ENCODE measurements at places on chromosomes 7 and 10.
A peak's percentile ranks its signal among the peaks of the same experiment; 100 is the strongest.

DNA sequence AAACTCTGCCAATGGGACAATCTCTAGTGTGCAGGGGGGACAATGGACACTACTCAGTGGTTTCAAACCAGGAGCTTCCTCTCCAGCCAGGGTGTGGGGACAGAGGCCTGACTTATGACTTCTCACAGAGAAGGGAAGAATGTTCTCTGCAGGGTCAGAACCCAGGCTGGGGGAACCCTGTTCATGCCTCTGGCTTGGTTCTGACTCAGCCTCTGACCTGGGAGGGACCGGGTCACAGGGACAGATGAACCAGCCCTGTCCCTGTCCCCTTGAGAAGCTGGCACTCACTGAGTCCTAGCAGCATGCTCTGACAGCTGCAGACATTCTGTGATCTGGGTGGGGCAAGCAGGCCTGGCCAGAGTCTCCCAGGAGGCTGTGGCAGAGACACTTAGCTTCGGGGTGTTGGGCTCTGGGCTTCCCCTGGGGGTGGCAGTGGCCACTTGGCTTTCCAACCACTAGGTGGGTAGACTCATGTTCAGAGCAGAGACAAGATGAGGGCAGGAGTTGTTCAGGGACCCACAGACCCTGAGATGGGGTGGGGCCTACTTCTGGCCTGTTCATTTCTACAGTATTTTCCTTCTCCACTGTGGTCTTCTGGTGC lies 13.6 kb downstream of the TSPAN15 start:
- no peak for ATAC-seq

DNA sequence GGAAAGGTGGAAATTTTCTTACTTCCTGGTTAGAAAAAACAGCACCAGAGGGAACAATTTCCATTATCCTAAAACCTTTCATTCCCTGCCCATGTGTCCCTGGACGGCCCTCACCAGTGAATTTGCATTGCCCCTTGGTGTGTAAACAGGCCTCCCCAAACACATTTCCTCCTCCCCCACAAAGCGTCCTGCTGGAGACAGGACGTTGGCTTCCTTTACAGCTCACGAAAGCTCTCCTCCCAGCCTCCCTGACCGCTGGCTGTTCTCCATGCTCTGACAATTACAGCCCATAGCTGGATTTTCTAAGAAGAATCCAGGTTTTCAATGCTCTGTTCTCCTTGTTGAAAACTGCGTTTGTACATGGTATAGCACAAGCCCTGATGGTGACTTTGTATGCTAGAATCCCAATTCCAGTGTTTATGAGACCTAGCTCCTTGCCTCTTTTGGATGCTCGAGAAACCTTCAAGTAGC lies 724.2 kb upstream of the CELF2 start:
- no peak for ATAC-seq

DNA sequence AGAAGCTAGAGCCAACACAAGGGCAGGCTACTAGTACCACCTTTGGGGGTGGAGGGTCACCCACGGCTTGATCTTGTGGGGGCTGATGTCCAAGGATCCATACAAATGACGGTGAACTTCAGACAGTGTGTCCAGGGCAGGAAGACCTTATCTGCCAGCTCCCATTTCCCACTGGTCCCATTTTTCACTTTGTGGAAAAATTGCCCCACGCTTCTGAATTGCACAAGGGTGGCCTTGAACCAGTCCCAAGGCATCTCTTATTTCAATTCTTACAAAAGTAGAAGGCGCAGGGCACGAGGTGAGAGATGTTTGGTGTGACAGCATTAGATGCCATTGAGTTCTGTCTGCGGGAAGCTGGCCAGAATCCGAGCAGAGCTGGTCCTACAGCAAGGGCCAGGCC lies 252.7 kb upstream of the CELF2 start:
- no peak for ATAC-seq

DNA sequence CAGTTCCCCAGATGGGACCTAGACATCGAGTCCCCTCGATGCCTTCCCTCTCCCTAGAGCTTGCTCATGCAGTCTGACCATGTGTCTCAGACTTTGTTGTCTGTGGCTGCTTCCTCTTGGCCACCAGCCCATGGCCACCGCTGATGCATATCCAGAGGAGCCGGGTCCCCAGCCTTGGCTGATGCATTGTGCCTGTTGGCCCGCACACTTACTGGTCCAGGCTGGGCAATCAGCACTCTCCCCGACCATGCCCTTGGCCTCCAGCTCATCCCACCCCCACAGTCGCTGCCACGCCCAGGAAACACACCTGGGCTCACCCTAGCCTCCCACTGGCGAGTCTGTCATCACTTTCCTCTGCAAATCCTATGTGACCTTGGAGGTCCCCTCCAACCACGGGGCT lies 10.1 kb downstream of the NPC1L1 start:
- ATAC-seq, result no peak

GRCh38 chr7:105354383-105354782 lies 34.3 kb downstream of the SRPK2 start:
- no peak for ATAC-seq

DNA sequence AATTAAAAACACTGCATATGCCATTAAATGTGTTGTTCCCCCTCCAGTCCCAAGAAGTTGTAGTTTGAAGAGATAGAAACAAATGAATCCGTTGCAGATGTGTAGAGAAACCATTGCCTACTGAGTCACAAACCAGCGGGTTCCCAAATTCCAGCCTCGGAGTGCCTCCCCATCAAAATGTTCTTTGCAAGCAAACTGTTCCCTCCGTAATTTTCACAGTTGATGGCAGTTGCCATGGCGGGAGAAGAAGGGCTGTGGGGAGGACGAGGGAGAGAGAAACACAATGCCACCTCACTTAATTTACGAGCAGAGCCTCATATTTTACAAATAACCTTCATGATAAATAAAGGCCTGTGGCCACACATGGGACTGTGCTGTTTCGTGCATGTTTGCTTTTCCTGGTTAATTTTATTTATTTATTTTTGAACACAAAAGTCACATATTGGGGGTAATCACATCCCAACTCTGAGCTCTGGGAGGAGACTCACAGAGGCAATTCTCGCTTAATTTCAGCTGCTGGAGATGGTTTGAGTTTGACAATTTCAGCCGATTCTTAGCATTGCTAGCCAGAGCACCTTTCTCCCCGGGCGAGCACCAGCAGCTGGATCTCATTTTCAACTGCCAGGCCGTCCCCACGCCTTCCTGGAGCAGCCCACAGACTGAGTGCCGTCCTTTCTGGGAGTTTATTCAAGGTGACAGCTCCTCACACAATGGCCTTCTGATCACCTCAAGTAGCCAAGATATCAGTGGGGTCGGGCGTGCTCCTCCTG lies 1084.2 kb downstream of the KCNMA1 start:
- ATAC-seq, result peak; percentile 67

DNA sequence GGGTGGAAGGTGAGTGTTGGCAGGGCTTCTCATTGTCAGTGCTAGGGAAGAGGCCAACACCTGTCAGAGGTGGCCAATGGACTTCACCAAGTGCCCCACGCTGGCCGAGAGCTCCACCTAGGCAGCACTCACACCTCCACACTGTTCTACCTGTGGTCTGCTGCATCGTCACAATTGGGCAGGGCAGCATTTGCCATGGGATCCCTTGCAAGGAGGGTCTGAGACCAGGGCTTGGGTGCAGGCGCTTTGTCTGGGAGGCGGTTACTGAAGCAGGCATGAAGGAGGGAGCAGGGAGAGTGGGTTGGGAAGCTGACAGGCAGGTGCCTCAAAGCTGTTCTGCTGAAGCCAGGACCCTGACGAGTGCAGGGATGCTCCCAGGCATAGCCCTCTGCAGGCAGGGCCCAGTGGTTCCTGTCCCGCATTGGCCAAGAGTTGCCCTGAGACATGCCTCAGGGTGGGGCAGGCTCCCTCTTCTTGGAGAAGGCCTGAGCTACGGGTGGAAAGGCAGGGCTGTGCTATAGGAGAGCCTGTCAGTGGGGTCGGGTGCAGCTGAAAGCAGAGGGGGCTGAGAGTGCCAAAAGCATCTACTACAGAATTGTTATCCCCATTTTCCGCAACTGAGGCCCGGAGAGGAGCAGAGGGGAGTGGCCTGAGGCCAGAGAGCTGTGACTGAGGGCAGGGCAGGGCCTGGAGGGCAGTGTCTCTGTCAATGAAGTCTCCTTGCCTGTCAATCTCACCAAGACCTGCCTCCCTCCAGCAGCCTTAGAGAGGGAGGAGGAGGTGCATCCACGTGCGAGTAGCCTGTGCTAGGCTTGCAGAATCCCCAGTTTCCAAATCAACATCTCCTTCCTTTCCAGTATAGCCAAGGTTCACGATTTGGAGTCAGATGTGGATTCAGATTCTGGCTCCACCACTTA lies 4.0 kb downstream of the RBP3 start:
- no peak for ATAC-seq
